ENCODE measurements at places on chromosomes 16 and 17.

DNA sequence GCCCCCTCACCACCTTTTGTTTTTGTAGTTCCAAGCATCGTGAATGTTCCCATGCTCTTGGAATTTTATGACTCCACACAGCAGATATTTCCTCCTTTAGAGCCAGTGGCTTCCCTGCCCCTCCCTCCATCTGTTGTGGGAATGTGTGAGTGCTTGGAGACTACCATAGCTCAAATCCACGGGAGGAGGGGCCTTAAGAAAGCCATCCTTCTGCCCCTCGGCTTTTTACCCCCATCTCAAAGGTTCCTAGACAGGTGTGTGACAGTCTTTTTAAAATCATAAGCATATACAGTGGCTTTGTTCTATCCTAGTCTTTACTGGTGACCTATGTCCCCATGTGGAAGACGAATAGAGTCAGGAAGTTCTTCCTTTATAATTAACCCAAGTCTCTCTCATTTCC lies 47.2 kb downstream of the YPEL2 start:
- peak; percentile 88 for DNase-seq

GRCh38 chr17:50681263-50682200 lies 26.2 kb downstream of the ANKRD40 start:
- peak; percentile 88 for DNase-seq

- DNase-seq, result no peak
These were observed 8.2 kb downstream of the VPS4A start for GRCh38 chr16:69319381-69319780.

- no peak for DNase-seq
These were observed 18.9 kb downstream of the CLTC start for GRCh38 chr17:59638553-59638952.

DNA sequence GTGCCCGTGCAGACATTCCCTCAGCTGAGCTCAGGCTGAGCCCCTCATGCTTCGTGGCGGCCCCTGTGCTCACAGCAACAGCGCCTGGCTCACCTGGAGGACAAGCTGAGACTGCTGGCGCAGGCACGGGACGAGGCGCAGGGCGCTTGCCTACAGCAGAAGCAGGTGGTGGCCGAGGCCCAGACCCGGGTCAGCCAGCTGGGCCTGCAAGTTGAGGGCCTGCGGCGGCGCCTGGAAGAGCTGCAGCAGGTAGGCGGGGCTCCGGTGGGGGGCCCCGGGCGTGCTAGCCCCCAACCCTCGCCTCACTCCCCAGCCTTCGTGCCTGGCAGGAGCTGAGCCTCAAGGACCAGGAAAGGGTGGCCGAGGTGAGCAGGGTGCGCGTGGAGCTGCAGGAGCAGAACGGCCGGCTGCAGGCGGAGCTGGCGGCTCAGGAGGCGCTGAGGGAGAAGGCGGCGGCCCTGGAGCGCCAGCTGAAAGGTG lies 1.4 kb upstream of the RAC3 start:
- DNase-seq, result no peak

- no peak for DNase-seq
These were observed 4.5 kb downstream of the CDH5 start for GRCh38 chr16:66370786-66371684.

GRCh38 chr16:70448075-70448474 lies 6.3 kb upstream of the FCSK start:
- DNase-seq, result no peak

GRCh38 chr16:74603848-74604247 lies 3.1 kb downstream of the GLG1 start:
- DNase-seq, result no peak

Data from GM03348 (cell line).